ENCODE measurements at places on chromosomes 2 and 18.

- no peak for DNase-seq
These were observed 1.2 kb upstream of the MRO start for GRCh38 chr18:50820901-50821520.

DNA sequence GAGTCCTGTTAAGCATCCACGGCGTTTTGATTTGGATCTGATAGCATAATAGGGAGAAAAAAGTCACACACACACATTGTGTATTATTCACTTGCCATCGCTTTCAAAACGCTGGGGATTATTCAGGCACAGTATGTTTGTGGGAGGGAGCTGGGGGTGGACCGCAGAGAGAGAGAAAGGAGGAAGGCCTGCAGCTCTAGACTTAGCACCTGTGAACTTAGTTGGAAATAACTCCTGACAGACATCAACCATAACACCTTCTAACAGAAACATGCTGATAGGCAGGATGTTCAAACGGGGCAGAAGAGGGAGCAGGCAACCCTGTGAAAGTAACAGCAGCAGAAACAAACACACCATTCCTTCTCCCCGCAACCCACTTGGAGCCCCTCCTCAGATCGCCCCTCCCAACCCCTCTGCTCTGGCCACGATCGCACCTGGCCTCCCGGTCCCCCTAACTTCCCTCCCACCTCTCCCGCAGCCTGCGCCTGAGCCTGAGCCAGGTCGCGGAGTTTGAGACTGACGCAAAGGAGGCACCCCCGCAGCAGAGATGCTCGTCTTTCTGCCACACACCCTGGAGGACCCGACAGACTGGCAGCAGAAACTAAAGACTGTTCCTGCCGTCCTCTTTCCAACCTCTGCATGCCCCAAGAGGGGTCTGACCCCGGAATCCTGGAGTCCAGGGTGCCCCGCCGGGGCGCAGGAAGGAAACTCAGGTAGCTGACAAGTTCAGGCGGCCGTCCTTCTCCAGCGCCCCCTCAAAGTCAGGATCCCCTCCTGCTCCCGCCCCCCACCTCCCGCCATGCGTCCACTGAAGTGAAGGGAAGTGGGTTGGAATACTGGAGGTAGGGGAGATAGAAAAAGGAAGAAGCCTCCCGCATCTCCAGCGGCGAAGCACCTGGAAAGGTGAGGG is 738 bp downstream of the CHST9 start:
- DNase-seq = no peak

- no peak for DNase-seq
These were observed 749.7 kb upstream of the SOX11 start for GRCh38 chr2:4942441-4942840.

DNA sequence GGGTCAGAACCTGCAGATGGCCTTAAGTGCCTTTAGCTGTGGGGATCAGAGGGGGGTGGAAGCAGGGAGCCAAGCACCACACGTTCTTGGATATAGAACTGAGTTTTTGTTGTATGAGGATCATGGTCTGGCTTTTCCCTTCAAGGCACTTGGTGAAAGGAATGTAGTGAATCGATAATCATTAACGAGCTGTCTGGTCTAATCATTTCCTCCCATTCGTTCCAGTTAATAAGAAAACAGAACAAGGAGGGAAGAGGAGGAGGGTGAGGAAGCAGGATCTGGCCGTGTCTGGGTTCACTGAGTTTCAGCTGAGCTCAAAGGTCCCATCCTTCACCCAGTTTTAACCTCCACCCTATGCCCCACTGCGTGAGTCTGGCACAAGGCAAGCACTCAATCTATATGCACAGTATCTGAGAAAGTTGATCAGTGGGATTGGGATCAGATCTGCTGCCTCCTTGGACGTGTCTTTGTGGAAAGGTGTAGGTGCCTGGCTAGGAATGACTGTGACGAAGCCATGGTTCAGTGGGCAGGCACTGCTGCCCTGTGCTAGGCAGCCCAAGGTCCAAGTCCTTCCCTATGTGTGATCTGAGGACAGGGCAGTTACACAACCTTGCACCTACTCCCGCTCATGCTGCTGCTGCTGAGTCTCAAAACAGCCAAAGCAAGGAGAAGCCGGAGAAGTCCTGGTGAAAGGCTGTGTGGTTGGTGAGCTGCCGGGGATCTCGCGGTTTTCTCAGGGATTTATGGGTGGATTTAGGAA is 54.8 kb downstream of the GALNT14 start:
- no peak for DNase-seq

- DNase-seq = no peak
These were observed 115.9 kb downstream of the AGAP1 start for GRCh38 chr2:235609746-235610145.

GRCh38 chr2:119326938-119327337 is 39.7 kb downstream of the C2orf76 start:
- no peak for DNase-seq

GRCh38 chr2:222813177-222813843 is 47.5 kb upstream of the ACSL3 start:
- no peak for DNase-seq

DNA sequence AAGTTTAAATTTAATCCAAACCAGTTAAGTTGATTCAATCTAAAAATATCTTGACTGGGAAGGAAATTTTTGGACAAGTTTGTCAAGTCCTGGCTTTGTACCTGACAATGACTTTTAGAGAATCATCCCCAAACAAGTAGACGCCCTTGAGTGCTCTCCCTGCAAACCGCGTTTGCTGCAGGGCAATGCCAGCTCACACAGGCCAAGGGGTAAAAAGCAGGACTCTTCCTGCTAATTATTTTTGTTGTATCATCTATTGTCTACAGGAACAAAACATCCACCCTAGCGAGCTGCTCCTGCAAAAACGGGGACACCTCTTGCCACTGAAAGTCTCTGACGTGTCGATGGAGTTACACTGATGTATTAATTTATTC is 10.9 kb downstream of the ID2 start:
- no peak for DNase-seq

DNA sequence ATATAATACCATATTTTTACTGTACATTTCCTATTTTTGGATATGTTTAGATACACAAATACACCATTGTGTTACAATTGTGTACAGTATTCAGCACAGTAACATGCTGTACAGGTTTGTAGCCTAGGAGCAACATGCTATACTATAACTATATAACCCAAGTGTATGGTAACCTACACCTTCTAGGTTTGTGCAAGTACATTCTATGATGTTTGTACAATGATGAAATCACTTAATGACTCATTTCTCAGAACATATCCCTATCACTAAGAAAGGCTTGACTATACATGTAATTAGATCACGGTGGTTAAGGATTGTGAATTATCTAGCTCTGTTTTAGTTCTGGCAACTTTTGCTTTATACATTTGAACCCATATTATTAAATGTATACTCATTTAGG is 31.3 kb downstream of the NPHP1 start:
- no peak for DNase-seq

- no peak for DNase-seq
These were observed 506.9 kb downstream of the DPP10 start for GRCh38 chr2:114949228-114949804.

- DNase-seq = no peak
These were observed 26.7 kb upstream of the VWA3B start for GRCh38 chr2:98060277-98060676.

DNA sequence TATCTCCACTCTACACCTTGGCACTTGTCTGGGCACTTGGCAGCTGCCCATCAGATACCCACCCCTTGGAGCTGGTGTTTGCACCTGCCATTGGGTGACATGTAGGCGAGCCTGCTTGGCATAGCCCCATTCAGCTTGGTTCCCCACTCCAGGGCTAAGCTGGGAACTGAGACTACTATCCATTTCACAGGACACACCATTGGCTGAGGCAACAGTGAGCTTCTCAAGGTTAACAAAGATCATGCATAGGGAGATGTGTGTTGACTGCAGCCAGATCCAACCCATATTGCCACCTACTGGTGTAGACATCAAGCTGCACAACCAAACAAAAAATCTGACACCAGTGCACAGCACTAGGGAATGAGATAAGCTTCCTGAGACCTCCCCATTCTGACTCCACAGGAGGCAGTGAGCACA is 1389.8 kb upstream of the TMEFF2 start:
- no peak for DNase-seq

GRCh38 chr18:41347057-41347456 is 608.0 kb upstream of the PIK3C3 start:
- no peak for DNase-seq

GRCh38 chr2:147525819-147526489 is 318.9 kb upstream of the ACVR2A start:
- DNase-seq = no peak

DNA sequence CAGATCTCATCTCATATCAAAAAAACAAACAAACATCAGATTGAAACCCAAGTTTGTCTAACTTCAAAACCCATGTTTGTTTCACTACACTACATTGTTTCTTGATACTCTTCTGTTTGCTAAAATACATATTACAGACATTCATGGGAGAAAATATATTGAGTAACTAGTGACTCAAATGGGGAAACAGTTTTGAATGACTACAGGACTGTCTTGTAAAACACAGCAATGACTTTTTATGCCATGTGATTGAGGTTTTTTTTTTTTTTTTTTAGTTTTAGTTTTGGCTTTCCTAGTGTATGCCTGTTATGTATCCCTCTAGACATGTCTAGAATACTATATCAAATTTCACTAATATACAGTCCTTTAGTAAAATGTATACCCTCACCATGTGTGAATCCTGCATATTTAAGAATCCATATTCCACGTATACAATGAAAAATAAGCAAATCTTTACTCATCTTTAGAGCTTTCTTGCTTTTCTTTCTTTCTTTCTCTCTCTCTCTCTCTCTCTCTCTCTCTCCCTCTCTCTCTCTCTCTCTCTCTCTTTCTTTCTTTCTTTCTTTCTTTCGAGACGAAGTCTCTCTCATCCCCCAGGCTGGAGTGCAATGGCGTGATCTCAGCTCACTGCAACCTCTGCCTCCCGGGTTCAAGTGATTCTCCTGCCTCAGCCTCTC is 46.6 kb upstream of the SERTAD2 start:
- DNase-seq = no peak

DNA sequence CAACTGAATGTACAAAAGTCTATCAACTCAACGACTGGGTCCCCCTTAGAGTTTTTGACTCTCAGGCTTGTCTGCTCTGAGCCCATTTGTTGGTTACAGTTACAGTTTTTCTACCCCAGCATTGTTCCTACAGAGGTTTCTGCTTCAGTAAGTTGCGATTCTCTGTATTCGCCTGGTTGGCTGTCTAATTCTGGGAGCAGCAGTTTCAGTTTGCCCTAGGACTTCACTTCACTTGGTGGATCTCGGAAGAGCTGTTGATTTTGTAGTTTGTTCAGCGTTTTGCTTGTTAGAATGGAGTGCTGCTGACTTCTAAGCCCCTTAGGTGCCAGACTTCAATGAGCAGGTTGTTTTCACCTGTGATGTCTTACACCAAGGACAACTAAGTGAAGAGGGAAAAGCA is 296.5 kb upstream of the EPAS1 start:
- DNase-seq = no peak

DNA sequence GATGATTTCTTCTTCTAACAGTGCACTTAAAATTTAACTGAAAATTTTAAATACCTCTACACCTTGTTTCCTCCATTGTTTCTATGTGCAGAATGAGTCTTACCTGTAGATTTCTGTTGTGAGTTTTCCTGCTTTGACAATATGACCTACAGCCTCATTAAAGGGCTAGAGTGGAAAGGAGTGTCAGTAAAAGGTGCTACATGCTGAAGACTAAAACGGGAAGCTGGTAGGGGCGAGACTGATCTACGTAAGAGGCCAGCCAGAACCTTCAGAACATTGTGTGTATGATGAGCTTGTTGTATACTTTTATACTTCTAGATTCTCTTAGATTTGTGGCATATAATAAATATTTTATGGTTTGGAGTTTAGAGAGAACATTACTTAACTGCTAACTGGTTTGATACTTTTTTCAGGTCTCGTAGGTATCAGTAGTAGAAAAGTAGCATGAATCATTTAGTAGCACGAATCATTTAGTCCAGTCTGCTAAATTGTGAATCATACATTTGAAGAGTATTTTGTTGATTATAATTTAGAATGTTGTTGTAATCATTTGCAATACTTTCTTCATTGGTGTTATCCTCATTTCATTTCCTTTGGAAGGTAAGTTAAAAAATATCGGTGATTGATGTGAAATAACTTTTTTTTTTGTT is 14.3 kb downstream of the INSIG2 start:
- DNase-seq = no peak

DNA sequence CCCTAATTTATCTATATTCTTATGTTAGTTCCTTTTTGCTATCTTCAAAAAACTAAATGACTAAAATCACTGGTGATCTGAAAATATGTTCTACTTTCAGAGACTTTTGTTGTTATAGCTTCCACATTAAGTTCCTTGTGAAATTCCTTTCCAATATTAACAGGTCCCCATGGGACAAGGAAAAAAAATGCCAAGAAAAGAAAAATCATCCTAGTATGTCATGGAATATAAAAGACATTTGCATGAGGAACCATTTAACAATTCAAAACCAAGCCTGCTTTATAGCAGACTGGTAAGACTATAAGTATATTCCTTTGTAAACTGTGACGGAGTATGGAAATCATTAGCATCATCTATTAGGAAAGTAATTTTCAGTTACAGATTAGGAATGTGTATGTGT is 48.1 kb downstream of the COBLL1 start:
- no peak for DNase-seq

DNA sequence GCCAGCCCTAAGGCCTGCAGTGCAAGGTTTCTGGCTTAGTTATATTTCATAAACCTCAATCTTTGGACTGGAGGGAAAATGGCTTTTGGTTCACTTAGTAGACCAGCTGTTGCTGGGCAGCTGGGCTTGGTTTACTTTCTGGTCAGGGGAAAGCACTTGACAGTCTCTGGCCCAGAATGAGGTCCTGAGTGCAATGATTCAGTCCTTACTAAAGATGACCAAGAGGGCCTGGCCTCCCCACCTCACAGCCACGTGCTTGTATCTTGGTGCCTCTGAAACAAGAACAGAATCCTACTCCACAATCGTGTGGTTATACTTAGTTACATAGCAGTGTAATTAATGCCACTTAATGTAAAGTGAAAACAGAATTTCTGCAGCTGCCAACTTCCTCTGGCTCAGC is 325.5 kb upstream of the MEIS1 start:
- DNase-seq = no peak

DNA sequence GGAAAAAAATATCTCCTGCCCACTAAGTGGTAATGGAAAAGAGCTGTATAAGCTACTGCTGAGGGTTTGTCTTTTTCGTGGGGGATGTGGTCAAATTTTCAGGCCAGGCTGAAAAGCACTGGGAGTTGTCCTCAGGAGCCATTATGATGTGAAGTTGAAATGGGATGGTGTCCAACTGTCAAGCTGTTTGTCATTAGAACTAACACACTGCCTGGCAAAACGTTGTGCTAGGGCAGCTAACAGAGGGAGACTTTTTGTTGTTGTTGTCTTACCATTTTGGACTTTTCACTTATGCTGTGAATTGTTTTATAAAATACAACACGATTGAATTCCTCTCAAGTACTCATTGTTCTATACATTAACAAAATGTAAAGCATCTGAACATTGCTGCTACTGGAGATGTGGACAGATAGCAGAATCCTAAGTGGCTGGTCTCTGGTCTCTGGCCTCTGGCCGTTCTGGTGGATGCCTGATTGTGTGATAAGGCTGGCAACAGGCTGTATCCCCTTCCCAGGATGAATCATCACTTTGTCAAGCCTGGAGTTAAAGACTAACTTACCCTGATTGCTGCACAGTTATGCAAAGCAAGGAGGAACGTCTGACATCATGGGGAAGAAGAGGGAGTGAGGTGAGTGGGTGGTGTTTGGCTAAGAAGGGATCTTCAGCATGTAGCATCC is 2.3 kb downstream of the MYO1B start:
- no peak for DNase-seq
